T-helper 22 cell (primary cell): ENCODE measurements at places on chromosomes 4 and X.

- DNase-seq, result no peak
Measured at GRCh38 chr4:124535003-124535402, 177.5 kb downstream of the ANKRD50 start.

- no peak for DNase-seq
Measured at GRCh38 chr4:153520801-153521329, 54.7 kb downstream of the TMEM131L start.

DNA sequence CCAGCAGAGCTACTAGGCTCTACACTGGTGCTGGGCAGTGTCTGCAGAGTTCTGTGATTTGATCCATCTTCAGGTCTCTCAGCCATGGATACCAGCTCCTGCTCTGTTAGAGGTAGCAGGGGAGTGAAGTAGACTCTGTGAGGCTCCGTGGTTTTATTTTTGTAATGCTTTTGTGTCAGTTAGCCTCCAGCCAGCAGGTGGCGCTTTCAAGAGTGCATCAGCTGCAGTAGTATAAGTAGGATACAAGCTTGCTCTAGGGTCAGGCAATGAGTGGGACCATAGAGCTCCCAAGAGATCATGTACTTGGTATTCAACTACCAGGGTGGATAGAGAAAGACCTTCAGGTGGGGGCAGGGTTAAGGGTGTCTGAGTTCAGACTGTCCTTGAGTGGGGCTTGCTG is 362.5 kb upstream of the TRAM1L1 start:
- no peak for DNase-seq

DNA sequence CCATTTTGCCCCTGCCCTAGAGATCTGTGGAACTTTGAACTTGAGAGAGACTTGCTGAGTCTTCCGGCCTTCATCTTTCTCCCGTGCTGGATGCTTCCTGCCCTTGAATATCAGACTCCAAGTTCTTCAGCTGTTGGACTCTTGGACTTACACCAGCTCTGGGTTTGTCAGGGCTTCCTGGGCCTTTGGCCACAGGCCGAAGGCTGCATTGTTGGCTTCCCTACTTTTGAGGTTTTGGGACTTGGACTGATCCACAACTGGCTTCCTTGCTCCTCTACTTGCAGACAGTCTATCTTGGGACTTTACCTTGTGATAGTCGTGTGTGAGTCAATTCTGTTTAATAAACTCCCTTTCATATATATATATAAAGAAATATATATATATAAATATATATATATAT is 1071.0 kb downstream of the ADGRL3 start:
- no peak for DNase-seq
